ENCODE measurements at places on chromosomes 5 and 9.

GRCh38 chr5:22053195-22053594, 799.9 kb downstream of the CDH12 start:
- DNase-seq, result peak; percentile 68

DNA sequence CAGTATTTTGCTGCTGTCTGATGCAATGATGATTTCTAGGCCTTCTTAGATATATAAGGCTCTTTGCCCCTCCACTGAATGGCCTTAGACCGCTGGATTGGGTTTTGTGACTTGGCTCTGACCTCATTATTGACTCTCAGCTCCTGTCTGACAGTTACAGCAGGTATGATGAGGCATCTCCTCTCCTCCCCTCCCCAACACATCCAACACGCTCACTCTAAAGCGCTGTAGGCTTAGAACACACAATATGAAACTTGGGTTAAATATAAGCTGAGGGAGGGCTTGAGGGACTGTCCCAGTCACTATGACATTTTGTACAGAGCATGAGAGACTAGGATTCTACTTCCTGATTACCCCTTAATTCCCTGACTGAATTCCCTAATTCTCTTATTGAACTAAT, 18.8 kb upstream of the CER1 start:
- DNase-seq, result no peak

GRCh38 chr5:56856541-56857178, 41.3 kb downstream of the MAP3K1 start:
- no peak for DNase-seq

DNA sequence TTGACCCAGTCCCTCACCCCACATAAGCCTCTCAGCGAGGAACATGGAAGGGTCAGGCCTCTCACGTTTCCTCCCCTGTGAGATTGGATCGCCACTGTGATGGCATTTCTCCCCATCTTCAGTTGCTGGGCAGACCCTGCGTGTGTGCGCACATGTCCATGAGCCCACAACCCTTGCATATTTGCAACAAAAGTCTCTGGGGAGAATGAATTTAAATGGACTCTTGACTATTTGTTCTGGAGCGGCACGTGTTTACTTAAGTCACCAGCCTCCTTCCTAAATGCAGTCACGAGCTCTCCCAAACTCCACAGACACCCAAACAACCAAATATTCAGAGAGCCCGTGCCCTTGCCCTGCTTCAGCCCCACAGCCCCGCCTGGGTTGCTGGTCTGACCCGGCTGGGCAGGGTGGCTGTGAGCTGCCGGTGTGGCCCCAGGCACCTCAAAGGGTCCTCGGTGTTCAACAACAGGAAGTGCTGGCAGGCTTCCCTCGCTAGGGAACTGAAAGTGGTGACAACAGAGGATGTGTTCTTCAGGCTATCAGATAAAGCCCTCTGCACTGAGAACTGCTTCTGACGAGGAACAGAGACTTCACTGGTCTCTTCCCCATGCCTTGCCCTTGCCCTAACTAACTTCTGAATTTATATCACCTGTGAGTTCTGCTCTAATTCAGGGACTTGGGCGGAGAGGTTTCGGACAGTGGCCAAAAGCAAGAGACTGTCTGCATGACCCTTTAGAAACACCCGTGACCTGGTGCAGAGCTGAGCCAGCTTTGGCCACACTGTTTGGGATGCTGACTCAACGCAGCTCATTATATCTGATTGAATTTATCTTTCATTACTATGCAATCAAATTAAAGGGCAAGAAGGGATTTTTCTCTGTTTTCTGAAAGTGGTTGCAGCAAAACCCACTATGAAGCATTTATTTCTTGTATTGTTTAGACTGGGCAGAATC, 19.2 kb upstream of the CD180 start:
- peak; percentile 32 for DNase-seq

- no peak for DNase-seq
These were observed 61.3 kb upstream of the GGTA1 start for GRCh38 chr9:121560921-121561320.

- no peak for DNase-seq
These were observed 3.9 kb upstream of the CFAP95 start for GRCh38 chr9:69816735-69817134.

DNA sequence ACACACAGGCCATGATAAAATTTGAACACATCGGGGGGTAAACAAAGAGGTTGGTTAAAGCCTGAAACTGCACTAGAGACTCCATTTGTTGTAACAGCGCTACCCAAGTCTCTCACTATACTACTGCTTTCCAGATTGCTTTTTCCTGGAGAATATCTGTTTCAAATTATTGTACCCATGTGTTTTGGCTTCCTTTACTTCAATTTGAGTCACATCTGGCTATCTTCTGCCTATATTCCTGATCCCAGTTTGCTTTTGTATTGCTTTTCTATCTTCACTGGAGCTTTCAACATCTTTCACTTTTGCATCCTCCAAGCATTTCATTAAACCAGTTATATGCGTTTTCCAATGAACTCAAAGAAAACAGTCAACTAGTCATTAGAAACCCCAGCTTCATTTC, 404.7 kb downstream of the MLLT3 start:
- no peak for DNase-seq

- no peak for DNase-seq
These were observed 357.6 kb upstream of the RPS23 start for GRCh38 chr5:82635561-82636288.

GRCh38 chr9:131204285-131204684, 72.0 kb downstream of the FAM78A start:
- no peak for DNase-seq

GRCh38 chr9:96342571-96343245, 40.7 kb upstream of the HSD17B3 start:
- no peak for DNase-seq

DNA sequence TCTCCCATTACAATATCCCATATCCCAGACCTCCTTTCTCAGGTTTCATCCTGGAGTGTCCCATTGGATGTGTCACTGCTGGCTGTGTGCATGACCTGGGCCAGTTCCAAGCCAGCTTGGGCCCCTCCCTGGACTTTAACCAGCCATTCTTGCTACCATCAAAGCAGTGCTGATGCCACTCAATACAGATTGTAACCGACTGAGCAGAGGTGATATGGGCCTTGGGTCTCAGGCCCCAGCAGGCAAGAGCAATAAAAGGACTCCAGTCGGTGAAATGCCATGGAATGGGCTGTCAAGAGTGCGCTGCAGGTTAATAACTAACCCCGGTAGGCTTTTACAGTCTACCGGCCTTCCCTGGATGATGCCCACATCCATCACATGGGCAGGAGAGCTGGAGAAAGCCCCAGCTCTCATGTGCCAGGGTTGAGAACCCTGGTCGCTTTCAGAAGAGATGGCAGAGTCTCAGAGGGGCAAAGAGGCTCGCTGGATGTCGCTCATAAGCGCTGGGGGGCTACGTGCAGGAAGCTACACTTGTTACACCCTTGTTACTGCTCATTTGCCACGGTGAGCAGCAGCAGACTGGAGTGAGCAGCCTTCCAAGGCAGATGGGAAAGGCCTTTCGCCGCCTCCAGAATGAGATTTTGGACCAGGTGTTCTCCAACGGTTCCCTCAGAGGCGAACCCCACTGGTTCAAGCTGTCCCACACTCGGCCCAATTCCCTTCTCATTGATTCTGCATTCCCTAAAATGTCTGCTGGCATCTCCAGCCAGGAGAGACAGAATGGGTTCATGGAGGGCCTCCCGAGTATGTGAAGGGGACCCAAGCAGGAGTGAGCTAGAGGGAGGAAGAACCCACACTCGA, 13.2 kb downstream of the EPB41L4B start:
- DNase-seq, result no peak

GRCh38 chr5:154176181-154176580, 14.4 kb upstream of the GALNT10 start:
- DNase-seq, result no peak

DNA sequence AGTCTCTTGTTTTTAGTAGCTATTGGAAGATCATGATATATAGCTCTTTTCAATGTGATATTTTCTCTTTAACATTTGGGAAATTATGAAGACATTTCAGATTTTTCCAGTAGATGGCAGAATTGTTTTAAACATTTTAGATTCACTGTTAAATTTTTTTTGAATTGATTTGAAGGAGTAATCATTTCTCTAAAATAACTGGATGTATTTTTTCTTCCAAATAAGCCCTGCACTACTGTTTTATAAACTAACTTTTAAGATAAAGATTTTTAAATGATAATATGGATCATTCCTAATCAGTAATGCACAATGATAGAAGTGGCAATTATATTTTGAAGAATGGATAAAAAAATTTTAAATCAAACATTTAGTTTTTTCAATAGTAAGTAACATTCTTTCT, 14.2 kb downstream of the NDUFAF2 start:
- DNase-seq, result peak; percentile 1

GRCh38 chr9:99579964-99580363, 241.7 kb upstream of the NR4A3 start:
- no peak for DNase-seq

DNA sequence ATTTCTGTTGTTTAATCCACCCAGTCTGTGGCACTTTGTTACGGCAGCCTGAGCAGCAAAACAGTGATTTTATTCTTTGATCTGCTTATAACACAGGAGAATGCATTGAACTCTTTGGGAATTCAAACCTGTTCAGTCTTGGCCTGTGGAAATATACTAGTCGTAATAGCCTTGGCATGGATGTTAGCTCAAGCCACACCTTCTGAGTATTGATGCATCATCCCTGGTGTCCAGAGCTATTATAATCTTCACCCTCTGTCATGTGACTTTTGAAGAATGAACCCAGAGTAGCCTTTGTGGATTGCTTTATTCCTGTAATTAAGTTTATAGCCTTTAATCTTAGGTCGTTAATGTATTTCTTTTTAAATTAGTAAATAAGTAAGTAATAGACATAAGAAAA, 50.8 kb upstream of the TEX48 start:
- DNase-seq, result no peak

- DNase-seq, result no peak
These were observed 10.4 kb downstream of the STC2 start for GRCh38 chr5:173317852-173318251.

GRCh38 chr9:91937056-91937455, 13.0 kb downstream of the ROR2 start:
- DNase-seq, result no peak

DNA sequence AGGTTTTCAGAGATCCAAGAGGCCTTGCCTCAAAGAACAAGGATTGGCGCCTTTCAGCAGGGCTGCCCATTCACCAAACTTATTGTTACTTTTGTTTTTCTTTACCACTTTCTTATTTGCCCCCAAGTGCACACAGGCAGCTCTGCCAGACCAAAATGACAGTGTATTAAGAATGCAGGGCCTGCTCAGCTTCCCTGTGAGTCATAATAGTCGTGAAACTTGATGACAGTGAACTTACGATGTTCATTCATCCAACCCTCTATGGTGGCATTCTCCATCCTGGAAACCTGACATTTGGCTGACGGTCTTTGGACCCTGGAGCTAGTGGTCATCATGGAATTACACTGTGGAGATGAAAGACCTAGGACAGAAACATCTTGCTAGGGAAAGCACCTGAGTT, 44.3 kb downstream of the UBE2QL1 start:
- DNase-seq, result no peak

- DNase-seq, result no peak
These were observed 14.7 kb upstream of the RAB14 start for GRCh38 chr9:121216271-121216805.

DNA sequence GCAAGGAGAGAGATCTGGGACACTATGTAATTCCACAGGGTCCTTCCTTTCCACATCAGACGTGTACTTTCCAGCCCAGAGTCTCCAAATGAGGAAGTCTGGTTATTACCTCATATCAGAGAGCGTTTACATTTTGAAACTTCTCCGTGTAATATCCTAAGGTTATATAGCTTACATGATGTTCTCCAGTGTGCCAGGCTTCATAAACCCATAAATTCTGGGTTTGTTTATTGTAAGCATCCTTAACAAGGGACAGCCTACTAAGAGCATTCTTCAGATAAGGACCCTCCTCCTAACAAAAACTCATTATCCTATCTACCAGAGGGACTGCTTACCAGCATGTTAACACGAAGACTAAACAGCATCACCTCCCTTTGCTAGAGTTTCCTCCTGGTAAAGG, 17.9 kb downstream of the SRFBP1 start:
- DNase-seq, result no peak

DNA sequence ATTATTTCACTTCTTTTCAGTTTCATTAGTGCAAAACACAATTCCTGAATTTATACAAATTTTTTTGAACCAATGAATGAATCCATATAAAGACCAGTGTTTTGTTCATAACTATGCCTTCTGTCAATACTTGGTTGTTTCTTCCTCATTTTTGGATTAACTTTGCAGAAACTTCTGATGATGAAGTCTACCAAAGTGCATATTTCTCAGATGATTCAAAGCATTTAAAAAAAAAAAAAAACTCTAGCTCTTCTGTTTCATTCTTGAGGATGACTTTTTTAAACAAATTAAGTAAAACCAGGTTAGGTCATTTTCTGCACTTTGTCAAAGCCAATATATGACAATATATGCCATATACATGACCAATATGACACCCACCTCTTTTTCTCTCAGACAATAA, 92.6 kb downstream of the CHSY3 start:
- no peak for DNase-seq

- DNase-seq, result no peak
These were observed 1115.5 kb downstream of the TAF11L14 start for GRCh38 chr5:18749763-18750162.

DNA sequence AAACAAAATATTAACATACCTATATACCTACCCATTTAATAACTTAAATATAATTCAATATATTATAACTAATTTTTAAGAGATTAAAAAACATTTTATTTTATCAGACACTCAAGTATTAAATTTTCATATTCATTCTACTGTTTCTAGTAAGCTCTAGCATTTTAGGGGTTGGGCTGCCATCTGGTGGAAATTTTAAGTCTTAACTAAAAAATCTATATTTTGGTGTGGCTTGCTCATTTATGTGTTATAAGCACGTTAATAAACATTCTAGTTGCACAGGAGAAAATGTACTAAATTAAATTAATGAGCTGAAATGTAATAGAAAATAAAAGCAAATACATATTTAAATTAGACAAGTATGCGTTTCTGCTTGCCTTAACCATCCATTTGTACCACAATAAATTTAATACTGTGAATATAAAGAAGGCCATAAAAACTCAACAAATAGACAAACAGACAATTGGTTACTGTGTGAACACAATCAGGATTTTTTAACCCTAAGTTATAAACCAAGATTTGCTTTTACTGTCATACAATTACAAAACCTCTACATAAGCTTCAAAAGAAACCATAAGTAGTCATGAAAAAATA, 1728.3 kb upstream of the CDH9 start:
- DNase-seq, result peak; percentile 71

- DNase-seq, result no peak
These were observed 54.0 kb downstream of the SECISBP2 start for GRCh38 chr9:89372230-89372816.
